ENCODE measurements at places on chromosomes 5 and 9.

- DNase-seq, result no peak
These were observed 174.4 kb downstream of the SLIT3 start for GRCh38 chr5:169126481-169127021.

DNA sequence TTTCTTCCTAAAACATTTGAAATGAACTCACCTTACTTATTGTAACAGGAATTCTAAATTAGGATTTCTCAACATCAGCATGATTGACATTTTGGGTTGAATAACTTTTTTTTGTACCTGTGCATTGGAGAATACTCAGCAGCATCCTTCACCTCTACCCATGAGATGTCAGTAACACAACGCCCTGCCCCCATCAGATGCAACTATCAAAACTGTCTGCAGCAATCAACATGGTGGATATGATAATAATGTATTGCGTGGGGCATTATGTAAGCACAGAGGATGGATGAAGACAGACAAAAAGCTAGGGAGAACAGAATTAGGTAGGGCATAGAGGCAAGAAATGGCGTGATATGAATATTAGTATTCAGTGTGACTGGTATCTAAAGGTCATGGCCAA lies 94.1 kb downstream of the PLK2 start:
- DNase-seq, result no peak

DNA sequence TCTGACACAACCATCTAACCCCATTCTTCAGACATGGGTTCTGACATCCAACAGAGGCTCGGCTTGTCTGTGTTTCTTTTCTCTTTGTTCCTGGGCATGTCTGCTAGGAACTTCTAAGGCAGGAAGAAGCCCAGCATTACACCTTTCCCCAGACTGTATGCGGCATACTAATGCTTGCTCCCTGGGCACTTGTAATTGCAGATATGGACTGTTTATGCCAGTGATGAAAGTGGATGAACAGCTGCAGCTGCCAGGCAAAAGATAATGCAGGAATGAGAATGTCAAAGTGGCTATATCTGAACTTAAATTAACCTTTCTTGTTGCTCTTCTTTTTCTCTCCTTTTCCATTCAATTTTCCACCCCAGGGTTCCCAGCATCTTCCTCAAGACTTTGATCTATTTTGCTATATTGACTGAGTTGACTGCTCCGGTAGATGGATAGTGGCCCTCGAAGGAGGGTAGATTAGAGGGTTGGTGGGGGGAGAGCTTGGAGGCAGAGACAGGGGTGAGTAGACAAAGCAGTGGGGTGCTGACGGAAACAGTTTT lies 344.4 kb downstream of the MAN2A1 start:
- no peak for DNase-seq

DNA sequence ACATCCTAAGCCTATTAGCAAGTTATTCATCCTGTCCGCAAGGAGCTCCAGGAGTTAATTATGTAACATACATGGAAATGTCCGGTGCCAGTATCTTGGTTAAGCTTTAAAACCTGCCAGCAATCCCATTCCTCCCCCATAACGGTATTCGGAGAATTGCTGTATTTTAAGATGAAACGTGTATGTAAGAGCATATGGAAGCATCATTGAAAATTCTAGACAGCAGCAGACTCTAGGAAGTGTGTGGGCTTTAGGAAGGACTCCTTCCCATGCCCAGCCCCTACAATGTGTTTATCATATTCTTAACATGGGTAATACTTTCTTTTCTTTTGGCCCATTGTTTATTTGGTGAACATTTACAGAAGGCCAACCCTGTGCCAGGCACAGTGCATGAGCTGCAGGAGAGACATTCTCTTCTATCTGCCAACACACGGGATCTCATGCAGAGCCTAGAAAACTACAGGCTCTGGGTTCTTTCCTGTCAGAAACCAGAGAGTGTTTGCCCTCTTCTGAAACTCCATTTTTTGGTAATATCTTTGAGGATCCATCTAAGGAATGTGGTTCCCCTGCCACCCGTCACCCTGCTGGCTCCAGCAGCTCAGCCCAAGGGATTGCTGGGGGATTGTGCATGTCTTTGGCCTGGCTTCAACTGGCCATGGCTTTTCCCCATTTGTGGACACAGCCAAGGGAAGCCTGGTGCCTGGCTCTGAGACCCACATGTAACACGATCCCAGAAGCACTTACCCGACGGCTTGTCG lies 15.1 kb downstream of the ANGPTL2 start:
- DNase-seq, result no peak

- no peak for DNase-seq
These were observed 57.5 kb upstream of the ZSWIM6 start for GRCh38 chr5:61274511-61274911.

DNA sequence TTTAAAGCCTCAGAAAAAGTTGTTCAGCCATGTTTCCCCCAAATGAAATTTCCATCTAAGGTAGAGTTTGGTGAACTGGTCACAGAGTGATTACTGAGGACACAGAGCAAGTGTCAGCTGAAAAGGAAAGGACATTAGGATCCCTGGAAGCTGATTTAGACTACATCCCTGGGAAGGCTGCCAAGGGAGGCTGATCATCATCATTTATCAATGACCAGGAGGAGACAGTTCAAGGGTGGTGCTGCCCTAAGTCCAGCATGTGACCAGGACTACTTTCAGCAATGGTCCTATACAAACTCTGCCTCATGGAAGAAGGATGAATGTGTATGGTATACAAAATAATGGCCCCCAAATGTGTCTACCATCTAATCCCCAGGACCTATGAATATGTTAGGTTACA lies 120.6 kb downstream of the PIK3R1 start:
- no peak for DNase-seq

All from T-helper 17 cell (primary cell).